Hindlimb muscle (tissue), 1 donor: ENCODE measurements at places on chromosomes 7 and 10.

- DNase-seq = peak; percentile 99
Measured at GRCh38 chr10:70404036-70404786, at the start of gene EIF4EBP2. TSS of gene EIF4EBP2 (plus strand) at chr10:70404145. CDS start at chr10:70404402, 257 bp downstream.

- DNase-seq = peak; percentile 13
Measured at GRCh38 chr10:28295336-28295735, 7.5 kb downstream of the MPP7 start.

GRCh38 chr7:86025807-86026206, 617.9 kb upstream of the GRM3 start:
- DNase-seq = no peak

GRCh38 chr7:39042670-39043069, 65.0 kb downstream of the POU6F2 start:
- DNase-seq = no peak

DNA sequence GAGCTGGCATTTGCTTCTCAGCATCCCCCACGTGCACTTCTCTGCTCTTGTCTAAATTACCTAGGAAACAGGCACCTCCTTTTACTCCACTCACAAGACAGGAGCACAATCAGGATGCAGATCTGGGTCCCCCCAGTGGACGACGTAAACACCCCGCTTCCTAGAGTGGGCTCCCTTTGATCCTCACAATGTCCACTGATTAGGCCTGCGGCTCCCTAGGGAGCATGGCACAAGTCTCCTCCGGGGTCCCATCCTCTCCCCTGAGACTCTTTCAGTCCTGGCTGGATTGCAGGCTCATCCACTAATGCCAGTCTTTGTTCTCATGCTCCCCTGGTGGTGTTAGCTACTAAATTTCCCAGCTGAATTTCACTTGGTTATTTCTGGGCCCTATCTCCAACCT, 98.3 kb downstream of the GLI3 start:
- DNase-seq = no peak
